ENCODE measurements at places on chromosomes 5 and 9.

DNA sequence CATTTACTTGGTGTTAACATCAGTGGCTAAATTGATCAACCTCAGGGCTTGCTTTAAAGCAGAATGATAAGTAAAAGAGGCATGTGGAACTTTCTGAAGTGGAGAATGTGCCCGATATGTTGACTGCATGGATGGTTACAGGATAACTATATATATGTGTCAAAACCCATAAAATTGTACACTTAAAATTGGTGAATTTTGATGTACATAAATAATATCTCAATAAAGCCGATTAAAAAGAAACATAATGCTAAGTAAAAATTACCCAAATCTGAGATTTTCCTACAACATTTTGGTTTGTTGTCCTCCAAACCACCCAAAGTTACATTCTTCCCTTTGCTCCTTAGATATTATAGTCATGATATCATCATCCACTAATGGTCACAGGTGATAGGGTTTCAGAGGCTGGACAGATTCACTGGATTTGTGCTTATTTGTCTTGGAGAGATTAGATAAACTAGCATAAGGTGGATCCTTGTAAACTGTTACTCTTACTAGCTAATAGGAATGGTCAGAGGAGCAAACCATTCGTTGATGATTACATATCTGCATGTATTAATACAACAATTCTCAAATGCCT is 119.7 kb upstream of the RPS23 start:
- no peak for DNase-seq

DNA sequence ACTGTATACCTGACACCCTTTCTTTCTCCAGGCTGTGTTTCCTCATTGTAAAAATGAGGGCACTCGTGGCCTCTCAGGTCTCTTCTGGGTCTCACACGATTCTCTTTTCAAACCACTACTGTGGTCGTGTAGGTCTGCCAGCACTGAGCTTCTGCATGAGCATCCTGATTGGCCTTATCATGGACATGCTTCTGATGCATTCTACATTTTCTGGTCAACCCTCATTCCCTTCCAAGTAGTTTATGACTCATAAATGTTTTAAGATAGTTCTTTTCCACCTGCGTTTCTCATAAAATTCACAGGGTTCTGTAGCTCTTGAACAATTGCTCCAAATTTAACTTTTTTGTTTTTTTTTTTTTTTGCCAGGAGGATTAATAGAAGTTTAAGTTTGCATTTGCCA is 294.8 kb downstream of the KCTD16 start:
- no peak for DNase-seq

DNA sequence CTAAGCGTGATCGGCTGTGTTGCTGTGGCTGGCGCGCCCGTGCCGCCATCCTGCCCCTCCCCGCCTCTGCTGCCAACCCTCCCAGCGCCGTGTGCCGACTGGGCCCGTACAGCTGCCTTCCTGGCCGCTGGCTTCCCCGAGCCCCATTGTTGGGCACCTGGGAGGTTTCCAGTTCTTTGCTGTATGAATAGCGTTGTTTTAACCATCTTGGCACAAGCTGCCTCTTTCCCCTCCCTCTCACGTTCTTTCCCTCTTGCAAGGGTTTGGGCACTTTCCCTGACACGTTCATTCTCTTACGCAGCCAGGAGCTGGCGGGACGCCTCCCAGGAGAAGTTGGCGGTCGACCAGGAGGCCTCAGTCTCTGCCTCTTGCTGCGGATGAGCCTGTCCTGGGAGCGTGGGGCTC is 43.1 kb upstream of the RXRA start:
- DNase-seq, result no peak

- no peak for DNase-seq
Measured at GRCh38 chr5:103829585-103829984, 267.0 kb upstream of the NUDT12 start.

DNA sequence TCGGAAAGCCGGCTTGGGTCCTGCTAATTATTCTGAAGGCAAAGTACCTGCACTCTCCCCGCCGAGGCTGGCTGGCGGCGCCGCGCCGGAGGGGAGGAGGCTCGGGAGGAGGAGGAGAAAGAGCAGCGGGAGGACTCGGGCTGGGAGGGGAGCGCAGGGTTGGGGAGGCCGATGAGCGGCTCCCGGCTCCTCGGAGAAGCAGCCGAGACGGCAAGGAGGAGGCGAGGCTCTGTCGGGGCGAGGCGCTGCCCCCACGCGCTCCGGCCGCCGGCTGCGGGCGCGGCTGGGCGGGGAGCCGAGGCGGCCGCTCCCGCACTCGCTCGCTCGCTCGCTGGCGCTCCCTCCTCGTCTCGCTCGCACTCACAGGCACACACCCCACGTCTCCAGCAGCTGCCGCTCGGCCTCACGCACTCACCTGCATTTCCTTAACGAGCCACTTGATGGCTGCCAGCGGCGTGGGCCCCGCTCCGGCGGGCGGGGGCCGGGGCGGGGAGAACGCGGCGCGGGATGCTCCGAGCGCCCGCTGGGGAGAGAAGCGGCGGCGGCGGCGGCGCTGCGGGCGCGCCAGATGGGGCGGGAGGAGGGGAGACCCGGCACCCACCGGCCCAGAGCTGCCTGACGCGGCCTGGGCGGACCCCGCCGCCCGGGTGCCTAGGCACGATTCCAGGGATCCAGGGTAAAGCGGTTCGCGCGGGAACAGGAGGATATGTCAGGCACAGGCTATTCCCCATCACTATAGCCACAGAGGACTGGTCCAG is at the start of gene PTPRD:
TSS of gene PTPRD (minus strand) at position 362 of the 758 bp plus-strand sequence.
- peak; percentile 48 for DNase-seq

DNA sequence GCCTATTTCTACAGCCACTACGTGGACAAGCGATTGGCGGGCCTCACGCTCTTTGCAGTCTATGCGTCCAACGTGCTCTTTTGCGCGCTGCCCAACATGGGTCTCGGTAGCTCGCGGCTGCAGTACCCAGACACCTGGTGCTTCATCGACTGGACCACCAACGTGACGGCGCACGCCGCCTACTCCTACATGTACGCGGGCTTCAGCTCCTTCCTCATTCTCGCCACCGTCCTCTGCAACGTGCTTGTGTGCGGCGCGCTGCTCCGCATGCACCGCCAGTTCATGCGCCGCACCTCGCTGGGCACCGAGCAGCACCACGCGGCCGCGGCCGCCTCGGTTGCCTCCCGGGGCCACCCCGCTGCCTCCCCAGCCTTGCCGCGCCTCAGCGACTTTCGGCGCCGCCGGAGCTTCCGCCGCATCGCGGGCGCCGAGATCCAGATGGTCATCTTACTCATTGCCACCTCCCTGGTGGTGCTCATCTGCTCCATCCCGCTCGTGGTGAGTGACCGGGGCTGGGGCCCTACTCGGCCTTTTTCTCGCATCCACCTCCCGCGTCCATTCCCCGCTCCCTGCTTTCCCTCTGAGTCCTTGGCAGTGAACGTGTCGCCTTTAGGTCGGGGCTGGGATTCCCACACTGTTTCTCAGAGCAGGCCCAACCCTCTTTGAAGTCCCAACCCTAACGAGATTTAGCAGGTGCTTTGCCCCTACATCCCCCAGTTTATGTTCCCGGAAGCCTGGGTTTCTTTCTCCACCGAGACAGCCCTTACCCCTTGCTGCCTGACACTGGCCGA is 1.8 kb downstream of the PTGER4 start:
- DNase-seq, result peak; percentile 61

DNA sequence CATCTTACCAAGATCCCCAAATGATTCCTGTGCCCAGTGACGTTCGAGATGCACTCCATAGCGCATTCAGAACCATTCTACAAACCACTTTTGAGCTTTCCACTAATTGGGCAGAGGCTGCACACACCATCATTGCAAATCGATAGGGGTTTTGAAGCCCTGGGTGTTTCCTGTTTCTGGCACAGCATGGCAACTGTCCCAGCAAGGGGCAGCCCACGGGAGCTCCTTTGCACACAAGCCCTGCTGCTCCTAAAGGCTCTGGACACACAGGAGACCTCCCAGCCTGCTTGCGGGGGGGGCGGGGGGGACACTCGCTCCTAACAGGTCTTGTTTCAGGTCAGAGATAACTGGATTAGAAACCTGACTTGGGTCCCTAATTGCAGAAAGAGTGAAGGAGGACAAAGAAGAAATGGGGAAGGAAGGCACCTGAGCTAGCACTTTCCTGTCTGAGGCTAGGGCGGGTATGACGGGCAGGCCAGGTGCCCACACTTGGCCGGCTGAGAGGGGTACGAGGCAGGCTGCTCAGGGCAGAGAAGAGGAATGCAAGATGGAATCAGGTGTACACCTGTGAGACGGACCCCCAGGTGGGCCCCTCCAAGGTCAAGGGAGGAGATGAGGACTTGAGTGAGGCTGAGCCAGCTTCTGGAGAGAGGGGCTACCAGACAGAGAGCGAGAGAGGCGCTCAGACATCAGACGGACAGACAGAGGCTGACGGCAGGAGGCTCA is 820 bp downstream of the FBP1 start:
- no peak for DNase-seq

GRCh38 chr9:111798786-111799185 is 4.0 kb upstream of the SHOC1 start:
- DNase-seq, result no peak

DNA sequence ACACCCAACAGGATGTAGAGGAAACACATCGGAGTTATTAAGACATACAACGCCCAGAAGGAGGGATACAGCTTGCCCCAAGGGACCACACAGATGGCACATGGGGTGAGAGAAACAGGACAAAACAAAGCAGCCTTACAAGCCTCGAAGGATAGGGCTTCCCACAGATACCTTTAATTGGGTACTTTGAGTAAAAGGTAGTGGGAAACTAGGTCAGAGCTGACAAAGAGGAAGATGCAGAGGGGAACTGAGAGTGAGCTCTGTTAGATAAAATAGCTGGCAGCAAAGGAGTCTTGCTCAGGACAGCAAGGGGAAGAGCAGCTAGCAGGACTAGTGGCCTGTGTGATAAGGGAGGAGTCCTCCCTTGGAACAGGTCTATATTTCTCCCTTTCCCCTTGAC is 48.2 kb downstream of the OTP start:
- no peak for DNase-seq

DNA sequence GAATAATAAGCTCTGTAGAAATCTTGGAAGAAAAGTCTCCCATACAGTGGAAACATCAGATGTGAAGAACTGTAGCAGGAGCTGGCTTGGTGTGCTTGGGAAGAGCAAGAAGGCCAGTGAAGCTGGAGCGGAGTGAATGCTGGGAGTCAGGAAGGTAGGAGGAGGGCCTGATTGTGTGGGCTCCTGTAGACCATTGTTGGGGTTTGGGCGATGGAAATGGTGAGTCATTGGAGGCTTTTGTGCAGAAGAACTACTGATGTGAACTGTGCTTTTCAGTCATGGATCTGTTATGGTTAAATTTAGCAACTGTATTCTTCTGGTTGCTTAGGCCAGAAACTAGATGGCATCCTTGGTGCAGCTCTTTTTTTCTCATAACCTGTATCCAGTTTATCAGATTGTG is 2.3 kb downstream of the ICE1 start:
- peak; percentile 43 for DNase-seq
